ENCODE measurements at places on chromosomes 1 and 21. TPM values are rescaled to one million over a fixed set of nuclear protein-coding genes. Genes with fewer than 3 reads are reported as not detected.
A peak's percentile ranks its signal among the peaks of the same experiment; 100 is the strongest.

CLCA1 gene
- total RNA-seq: not detected

- no peak for DNase-seq
Observed at GRCh38 chr1:11056504-11056903, 3.3 kb downstream of the SRM start.

- DNase-seq: no peak
Observed at GRCh38 chr1:30023339-30024022, 699.9 kb downstream of the MATN1 start.

DNAI4 gene
- 15.3 TPM for total RNA-seq

GRCh38 chr1:114467491-114467890 is 43.5 kb downstream of the TRIM33 start:
- DNase-seq: no peak

- peak; percentile 63 for DNase-seq
Observed at GRCh38 chr1:101236516-101237228, at the start of gene S1PR1. Gene S1PR1 (plus strand): TSS chr1:101237019. CDS start chr1:101238985, 1,966 bp downstream.

Measured in Daoy (cell line).